ENCODE measurements at places on chromosomes 7 and 10. TPM values are rescaled to one million over a fixed set of nuclear protein-coding genes. Genes with fewer than 3 reads are reported as not detected.

PYROXD2 gene
- total RNA-seq, result 5.3 TPM

GRCh38 chr10:117830787-117831212 lies 215.9 kb downstream of the RAB11FIP2 start:
- DNase-seq, result peak; percentile 33

GRCh38 chr10:10796774-10797415 lies 220.8 kb upstream of the CELF2 start:
- DNase-seq, result no peak

- no peak for DNase-seq
These were observed 96.6 kb upstream of the CACUL1 start for GRCh38 chr10:118851062-118852035.

GRCh38 chr7:111841596-111842205 lies 279.4 kb upstream of the IMMP2L start:
- no peak for DNase-seq

Measured in activated CD8-positive, alpha-beta T cell treated with anti-CD3 and anti-CD28 coated beads for 36 hours (primary cell).